NCI-H748 treated with DMSO at 0.1 percent for 48 hours (cell line): ENCODE measurements at places on chromosomes 12 and 14.

GRCh38 chr12:23350808-23351207 is 598.7 kb downstream of the SOX5 start:
- DNase-seq: no peak

- no peak for DNase-seq
Observed at GRCh38 chr14:27608377-27608776, 1010.5 kb upstream of the NOVA1 start.

- no peak for DNase-seq
Observed at GRCh38 chr14:82362452-82362851, 828.8 kb upstream of the SEL1L start.

DNA sequence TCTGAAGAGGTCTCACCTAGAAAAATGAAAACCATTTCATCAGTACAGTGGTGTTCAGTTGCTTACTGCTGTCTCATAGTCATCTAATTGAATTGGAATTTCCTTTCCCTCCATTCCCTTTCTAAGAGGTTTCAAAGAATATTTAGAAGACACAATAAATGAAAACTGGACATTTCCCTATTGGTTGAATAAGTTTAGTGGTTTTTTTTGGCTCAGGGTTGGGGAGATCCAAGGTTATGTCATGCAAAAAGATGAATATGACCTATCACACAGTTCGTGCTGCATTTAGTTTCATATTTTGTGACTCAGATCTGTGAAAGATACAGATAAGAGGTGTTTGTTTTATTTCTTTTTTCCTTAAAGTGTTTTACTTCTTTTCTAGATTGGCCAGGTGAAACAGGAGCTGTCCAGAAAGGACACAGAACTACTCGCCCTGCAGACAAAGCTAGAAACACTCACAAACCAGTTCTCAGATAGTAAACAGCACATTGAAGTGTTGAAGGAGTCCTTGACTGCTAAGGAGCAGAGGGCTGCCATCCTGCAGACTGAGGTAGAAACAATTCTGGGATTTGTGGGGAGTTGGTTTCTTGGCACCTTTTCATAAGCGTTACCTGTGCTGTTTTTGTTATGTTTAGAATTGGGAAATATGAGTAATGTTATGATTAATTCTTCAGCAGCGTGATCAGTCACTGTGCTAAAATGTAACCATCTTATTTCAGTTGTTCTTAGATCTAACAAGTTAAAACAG is 124.6 kb downstream of the ERC1 start:
- no peak for DNase-seq

- no peak for DNase-seq
Observed at GRCh38 chr14:99317231-99318090, 45.5 kb upstream of the BCL11B start.

DNA sequence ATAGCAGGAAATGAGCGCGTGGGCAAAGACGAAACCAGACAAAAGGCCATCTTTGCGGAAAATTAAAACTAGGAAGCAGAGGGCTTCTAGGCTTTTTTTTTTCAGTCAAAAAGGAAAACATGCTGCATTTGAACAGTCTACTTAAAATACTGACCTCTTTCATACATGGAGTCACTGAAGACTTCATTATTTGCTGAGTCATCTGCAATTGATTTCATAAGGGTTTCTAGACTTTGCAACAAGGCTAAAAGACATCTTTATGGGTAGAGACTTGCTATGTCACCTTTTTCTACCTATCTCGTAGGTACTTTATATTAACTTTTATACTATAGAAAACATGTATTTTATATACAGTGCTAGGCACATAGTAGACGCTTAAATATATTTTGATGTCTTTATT is 238.4 kb downstream of the TMEM132D start:
- DNase-seq: no peak
